Lung (tissue), 17 donors: ENCODE measurements at places on chromosomes 7 and 10.

- H3K36me3 ChIP-seq, result no peaks in the 10 kb centered on the region
- H3K4me3 ChIP-seq, result no peak overlapping the region
- DNase-seq, result no peak
- H3K27ac ChIP-seq, result no peak overlapping the region
- no peaks in the 10 kb centered on the region for H3K4me1 ChIP-seq
- no peaks in the 10 kb centered on the region for H3K27me3 ChIP-seq
These were observed 263.4 kb upstream of the PRKCQ start for GRCh38 chr10:6843481-6843881.

DNA sequence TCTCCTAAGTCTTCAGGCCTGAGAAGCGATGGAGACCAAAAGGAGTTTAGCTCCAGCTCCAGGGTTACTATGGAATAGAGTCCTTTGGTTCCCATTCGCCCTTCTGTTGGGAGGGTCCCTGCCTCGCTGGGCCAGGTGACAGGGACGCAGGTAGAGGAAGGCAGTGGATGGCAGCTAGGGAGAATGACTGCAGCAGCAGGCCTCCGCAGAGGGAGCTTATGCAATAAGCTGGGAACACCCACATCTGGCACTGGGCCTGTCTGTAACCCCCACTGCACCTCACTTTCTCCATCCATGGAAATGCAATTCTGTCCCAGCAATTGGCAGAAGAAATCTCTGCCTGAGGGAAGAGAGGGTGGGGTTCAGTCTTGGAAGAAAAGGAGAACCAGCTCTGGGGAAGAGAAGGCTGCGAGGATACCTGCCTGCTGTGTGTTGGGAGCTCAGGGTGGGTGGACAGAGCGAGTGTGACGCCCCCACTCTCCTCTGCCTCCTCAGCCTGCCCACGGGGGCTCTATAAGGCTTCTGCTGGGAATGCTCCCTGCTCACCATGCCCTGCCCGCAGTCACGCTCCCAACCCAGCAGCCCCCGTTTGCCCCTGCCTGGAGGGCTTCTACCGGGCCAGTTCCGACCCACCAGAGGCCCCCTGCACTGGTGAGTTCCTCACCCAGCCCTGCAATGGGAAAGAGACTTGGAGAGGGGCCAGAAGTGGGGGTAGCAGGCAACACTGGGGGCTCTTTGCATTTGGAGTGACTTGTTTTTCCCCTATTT lies 10.3 kb downstream of the EPHB6 start:
- peak; percentile 38 for DNase-seq
- H3K4me3 ChIP-seq, result no peak overlapping the region
- no peaks in the 10 kb centered on the region for H3K4me1 ChIP-seq
- peaks cover 3% of the 10 kb centered on the region for H3K27me3 ChIP-seq
- no peak overlapping the region for H3K27ac ChIP-seq
- H3K36me3 ChIP-seq, result peaks cover 9% of the 10 kb centered on the region

DNA sequence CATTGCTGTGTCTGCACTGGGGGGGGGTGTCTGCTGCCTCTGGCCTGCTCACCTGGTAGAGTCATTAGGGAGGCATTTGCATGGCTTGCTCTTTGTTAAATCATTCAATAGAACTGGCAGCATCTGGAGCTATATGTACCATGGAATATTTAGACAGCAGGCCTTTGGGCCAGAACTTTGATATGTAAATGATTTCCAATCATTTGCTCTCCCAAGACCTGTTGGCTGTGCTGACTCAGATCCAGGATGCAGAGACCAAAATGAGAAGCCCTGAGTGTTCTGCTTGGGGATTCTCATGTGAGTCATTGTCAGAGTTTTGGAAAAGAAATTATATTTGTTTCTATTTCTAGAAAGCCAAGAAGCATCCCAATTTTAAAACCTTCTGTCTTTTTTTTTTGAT lies 257.6 kb upstream of the IGFBP3 start:
- peaks cover 2% of the 10 kb centered on the region for H3K4me1 ChIP-seq
- H3K27me3 ChIP-seq, result no peaks in the 10 kb centered on the region
- no peak overlapping the region for H3K27ac ChIP-seq
- DNase-seq, result no peak
- H3K36me3 ChIP-seq, result no peaks in the 10 kb centered on the region

- H3K36me3 ChIP-seq, result no peaks in the 10 kb centered on the region
- no peaks in the 10 kb centered on the region for H3K27me3 ChIP-seq
- H3K4me1 ChIP-seq, result peaks cover 24% of the 10 kb centered on the region
These were observed 107.2 kb upstream of the EEPD1 start for GRCh38 chr7:36045830-36046341.

GRCh38 chr7:139572704-139573385 lies 49.4 kb downstream of the CLEC2L start:
- no peaks in the 10 kb centered on the region for H3K4me1 ChIP-seq
- H3K4me3 ChIP-seq, result no peak overlapping the region
- peaks cover 12% of the 10 kb centered on the region for H3K36me3 ChIP-seq
- H3K27ac ChIP-seq, result no peak overlapping the region
- no peaks in the 10 kb centered on the region for H3K27me3 ChIP-seq

DNA sequence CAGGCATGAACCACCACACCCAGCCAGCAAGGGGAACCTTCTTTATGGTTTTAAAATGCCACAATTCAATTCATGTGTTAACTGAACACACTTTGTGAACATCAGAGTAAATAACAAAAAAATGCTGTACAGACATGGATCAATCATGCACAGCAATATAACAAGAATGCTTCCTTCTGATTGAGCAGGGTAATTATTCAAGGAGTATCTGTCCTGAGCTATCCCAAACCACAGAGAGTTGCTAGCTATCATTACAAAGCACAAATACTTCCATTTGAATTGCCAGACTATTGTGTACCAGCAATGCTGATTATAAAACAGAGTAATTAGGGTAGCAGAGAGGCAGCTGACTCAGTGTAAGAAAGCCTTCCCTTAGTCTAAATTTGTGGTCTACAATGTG lies 11.3 kb upstream of the RHOBTB1 start:
- H3K27me3 ChIP-seq, result no peaks in the 10 kb centered on the region
- peaks cover 13% of the 10 kb centered on the region for H3K4me1 ChIP-seq
- no peaks in the 10 kb centered on the region for H3K36me3 ChIP-seq
- H3K4me3 ChIP-seq, result no peak overlapping the region
- no peak overlapping the region for H3K27ac ChIP-seq

DNA sequence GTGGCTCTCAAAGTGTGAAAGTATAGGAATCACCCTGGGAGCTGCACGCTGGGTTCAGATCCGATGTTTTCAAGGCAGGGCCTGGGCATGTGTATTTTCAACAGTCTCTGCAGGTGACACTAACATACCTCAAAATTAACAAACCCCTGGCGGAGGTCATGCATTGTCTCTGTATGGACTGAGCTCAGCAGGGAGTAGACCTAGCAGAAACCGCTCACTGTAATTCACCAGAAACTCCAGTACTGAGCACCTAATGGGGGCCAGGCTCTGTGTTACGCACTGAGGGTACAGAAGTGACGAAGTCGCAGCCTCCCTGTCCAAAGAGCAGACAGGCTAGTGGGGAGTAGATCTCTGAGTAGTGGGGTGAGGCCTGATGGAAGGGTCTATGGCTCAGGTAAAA lies 5.6 kb downstream of the STRA8 start:
- no peak overlapping the region for H3K27ac ChIP-seq
- no peak for DNase-seq
- no peaks in the 10 kb centered on the region for H3K4me1 ChIP-seq
- no peaks in the 10 kb centered on the region for H3K27me3 ChIP-seq
- no peak overlapping the region for H3K4me3 ChIP-seq

GRCh38 chr7:19327018-19327417 lies 181.8 kb upstream of the FERD3L start:
- H3K36me3 ChIP-seq, result no peaks in the 10 kb centered on the region
- no peak overlapping the region for H3K27ac ChIP-seq
- no peak for DNase-seq
- H3K4me3 ChIP-seq, result no peak overlapping the region
- peaks cover 4% of the 10 kb centered on the region for H3K27me3 ChIP-seq

- H3K27ac ChIP-seq, result no peak overlapping the region
- no peak overlapping the region for H3K4me3 ChIP-seq
- no peaks in the 10 kb centered on the region for H3K27me3 ChIP-seq
- no peak for DNase-seq
- no peaks in the 10 kb centered on the region for H3K4me1 ChIP-seq
These were observed 97.3 kb downstream of the CLEC2L start for GRCh38 chr7:139620676-139621344.

DNA sequence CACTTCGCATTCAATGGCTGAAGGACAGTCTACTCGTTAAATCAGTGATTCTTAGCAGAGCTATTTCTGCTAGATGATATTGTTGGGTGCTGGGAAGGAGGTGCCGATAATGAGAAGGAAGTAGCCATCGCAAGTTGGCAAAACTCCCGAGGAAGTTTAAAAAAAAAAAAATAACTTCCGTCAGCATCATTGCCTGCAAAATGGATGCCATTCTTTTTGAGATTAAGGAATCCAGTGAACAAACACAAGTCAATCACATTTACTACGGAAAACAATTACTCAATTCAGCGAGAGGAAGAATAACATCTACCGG lies 74.4 kb upstream of the SFMBT2 start:
- H3K4me1 ChIP-seq, result peaks cover 31% of the 10 kb centered on the region
- peaks cover 3% of the 10 kb centered on the region for H3K27me3 ChIP-seq
- no peak overlapping the region for H3K4me3 ChIP-seq

DNA sequence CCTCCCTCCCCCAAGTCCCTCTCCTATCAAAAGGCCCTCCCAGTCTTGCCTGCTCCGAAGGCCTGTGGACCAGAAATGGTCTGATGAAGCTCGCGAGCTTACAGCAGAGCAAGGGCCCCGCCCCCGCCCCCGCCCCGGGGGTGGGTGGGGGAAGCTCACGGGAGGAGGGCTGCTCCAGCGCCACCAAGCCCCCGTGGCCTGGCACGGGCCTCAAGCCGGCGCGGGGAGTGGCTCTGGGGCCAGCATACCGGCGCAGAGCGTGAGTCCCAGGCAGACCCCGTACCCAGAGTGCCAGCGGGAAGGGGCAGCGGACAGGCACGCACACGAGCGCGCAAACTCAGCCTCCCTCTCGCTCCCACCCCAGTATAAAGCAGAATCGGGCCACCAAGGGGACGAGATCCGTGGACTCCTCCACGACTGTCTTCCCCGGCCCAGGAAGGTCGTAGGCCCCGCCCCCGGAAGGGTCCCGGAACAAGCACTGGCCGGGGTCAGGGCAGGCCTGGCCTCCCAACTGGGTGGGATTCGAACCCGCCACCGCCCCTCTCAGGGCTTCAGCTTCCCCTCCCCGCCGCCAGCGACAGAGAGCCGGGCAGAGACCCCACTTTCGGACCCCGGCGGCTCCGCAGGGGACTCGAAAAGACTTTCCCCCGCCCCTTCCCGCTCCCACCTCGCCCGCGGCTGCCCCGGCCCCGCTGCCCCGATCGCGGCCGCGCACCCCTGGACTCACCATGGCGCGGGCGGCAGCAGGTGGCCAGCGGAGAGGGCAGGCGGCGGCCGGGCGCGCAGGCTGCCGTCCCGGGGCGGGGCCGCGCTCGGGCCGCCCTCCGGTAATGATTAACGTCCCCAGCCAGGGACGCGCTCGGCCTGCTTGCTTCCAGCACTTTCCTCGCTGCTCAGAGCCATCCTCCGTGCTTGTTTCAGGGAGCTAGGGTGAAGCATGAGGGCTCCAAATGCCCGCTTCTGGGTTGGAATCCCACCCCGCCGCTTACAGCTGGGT lies at the start of gene PCBD1:
Gene PCBD1 (minus strand): TSS at position 762 of the 997 bp plus-strand sequence. CDS start 32 bp downstream, at position 730.
- H3K27me3 ChIP-seq, result no peaks in the 10 kb centered on the region
- peaks cover 2% of the 10 kb centered on the region for H3K4me1 ChIP-seq
- H3K36me3 ChIP-seq, result peaks cover 9% of the 10 kb centered on the region
- peak; percentile 84 for DNase-seq
- peak within 1 kb of the TSS; percentile 85 for H3K27ac ChIP-seq

DNA sequence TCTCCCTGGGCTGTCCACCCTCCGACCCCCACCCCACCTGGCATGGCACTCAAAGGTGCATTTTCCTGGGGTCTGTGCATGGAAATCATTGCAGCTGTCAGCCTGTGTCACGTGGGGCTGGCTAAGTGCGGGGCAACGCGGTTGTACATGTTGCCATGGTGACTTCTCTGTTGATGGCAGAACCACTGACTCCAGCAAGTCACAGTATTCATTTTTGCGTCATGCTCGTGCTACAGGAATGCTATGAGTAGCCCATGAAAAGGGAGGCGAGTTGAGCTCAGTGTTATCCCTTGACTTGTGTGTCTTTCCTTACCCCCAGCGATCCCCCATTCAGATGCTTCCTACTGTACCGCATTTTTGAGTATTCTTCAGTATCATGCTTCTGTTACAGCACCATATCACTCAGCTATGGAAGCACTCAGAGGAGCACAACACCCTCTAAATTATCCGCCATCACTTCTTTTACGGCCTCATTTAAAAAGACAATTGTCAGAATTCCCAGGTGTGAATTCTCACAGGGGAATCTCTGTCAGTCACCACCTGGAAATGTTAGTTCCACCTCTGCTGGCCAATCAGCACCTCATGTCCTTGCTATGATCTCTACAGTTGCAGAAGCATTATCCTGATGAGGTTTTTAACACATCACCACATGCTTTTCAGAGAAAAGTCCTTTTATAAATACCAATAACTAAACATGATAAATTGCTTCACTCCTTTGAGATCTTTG lies 194.4 kb upstream of the C7orf33 start:
- no peaks in the 10 kb centered on the region for H3K4me1 ChIP-seq
- no peak overlapping the region for H3K27ac ChIP-seq
- no peaks in the 10 kb centered on the region for H3K36me3 ChIP-seq
- DNase-seq, result peak; percentile 33

DNA sequence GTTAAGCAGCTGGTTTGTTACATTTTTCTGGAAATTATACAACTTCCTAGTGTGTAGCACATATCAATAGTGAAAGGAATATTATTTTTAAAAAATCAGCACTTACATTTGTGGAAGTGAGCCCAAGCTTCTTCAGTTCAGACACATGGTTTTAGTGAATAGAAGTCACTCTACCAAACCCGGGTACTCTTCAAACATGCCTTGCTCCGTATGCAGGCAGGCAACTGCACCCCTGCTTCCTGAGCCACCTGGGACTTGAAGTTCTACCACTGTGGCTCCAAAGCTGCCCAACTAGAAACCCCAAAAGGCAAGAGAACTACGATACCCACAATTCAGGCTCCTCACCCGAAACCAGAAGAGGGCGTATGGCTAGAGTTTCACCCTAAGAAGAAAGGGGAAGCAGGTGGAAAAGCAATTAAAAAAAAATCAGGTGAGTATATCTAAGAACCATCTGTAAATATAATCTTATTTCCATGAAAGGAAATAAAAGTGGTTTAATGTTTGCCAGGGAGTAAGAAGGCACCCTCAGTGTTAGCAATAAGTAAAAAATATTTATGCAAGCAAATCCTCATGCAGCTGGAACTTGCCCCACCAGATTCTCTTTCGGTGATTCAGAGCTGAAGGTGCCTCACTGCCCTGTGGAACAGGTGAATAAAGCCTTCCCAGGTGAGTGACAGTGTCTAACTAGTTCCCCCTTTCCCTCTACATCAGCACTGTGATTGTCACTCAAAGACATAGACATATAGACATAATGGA lies at the start of gene MACC1:
Gene MACC1 (minus strand): TSS at position 192 of the 756 bp plus-strand sequence. CDS start 55,522 bp downstream, outside the sequence.
- H3K36me3 ChIP-seq, result no peaks in the 10 kb centered on the region
- peak within 1 kb of the TSS; percentile 72 for H3K27ac ChIP-seq
- peak; percentile 78 for DNase-seq
- H3K27me3 ChIP-seq, result no peaks in the 10 kb centered on the region

DNA sequence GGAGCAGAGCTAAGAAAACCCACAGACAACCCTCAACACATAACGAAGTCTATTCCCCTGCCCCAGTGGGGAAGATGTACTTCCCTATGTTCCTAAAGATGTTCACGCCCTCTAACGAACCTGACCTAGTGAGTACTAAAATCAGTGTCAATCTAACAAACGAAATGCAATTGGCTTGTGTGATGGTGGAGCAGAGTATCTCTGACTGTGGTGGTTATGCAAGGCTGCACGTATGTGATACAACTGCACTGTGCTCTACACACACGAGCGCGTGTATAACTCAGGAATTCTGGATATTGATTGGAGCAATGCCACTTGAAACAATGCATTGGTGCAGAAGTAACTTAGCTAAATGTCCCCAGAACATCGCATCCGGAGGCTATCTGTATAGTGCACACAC lies 1.3 kb downstream of the ANKRD16 start:
- DNase-seq, result peak; percentile 32
- H3K4me3 ChIP-seq, result peak overlapping the region; percentile 69
- no peak overlapping the region for H3K27ac ChIP-seq
- no peaks in the 10 kb centered on the region for H3K27me3 ChIP-seq
- H3K4me1 ChIP-seq, result peaks cover 14% of the 10 kb centered on the region
